ENCODE measurements at places on chromosomes 11 and 22.

- DNase-seq, result no peak
These were observed 301.7 kb downstream of the TMEM135 start for GRCh38 chr11:87339416-87339815.

- DNase-seq, result no peak
These were observed 16.7 kb downstream of the XRRA1 start for GRCh38 chr11:74932169-74932568.

DNA sequence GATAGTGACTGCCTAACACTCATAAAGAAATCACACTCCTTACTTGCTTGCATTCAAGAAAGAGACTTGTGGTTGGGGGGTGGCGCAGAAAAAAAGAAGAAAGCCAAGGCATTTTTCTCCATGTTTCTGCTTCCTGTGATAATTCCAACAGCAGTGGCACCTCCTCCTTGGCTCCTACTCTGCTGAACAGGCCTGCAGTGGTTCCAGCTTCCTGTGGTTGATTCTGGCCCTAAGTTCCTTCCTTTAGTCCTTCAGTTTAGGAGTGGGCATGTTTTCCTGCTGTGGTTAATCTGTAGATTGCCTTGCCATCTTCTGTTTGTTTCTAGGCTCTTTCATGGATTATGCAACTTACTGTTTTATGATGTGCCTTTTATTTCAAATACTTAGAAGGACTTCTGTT is 940.4 kb downstream of the DLG2 start:
- no peak for DNase-seq

DNA sequence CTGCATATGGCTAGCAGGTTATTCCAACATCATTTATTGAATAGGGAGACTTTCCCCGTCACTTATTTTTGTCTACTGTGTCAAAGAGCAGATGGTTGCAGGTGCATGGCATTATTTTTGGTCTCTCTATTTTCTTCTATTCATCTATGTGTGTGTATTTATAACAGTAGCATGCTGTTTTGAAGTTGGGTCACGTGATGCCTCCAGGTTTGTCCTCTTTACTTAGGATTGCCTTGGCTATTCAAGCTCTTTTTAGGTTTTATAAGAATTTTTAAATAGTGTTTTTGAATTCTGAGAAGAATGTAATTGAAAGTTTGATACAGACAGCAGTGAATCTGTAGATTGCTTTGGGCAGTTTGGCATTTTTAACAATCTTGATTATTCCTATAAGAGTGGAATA is 770.6 kb downstream of the CNTN5 start:
- no peak for DNase-seq

DNA sequence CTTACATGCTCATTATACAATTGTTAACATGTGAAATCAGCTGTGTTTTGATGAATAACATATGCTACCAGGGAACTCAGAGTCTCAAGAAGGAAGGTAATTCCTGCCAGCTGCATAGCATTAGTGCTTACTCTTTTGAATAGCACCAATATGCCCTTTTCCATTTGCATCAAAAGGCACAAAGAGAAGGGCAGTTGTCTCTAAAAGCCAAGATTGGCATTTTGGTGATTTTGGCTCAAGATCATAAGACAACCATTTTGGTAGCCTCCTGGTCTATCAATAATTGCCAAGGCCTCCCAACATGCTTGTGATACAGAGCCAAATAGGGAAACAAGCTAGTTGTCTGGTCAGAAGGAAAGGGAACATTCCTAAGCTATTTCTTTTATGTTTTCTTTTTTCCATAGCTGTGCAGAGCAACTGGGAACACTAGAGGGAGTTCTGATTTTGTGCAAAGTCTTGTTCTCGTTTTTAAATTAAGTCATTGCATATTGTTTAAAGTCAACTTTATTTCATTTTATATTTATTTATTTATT is 416.7 kb upstream of the CHORDC1 start:
- DNase-seq, result no peak

DNA sequence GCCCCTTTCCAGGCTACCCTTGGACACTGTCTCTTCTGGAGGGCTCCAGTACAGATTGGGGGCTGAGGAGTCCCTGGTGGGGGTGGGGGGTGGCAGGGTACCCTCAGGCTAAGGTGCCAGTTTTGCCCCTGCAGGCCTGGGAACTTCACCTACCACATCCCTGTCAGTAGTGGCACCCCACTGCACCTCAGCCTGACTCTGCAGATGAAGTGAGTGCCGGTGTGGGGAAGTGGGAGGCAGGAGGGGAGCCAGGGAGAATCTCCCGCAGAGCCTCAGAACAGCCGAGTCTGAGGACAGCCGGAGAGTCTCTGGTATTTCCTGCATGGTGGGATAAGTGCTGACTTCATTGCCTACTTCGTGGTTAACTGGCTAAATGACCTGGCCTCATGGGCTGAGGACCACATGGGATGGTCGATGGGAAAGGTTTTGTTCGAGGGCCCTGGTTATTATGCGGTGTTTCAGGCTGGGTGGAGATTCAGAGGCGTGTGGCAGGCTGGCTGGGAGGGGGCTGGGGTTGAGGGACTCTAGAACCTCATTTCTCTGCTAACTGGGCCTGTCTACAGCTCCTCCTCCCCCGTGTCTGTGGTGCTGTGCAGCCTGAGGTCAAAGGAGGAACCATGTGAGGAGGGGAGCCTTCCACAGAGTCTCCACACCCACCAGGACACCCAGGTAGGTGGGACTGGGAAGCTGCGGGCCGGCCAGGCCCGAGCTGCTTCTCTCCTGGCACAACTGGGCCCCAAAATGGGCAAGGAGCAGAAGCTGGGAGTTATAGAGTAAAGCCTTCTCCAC is 8.5 kb downstream of the TMEM258 start:
- DNase-seq, result no peak

GRCh38 chr11:62025487-62026105 is 58.2 kb upstream of the FTH1 start:
- DNase-seq, result peak; percentile 98

DNA sequence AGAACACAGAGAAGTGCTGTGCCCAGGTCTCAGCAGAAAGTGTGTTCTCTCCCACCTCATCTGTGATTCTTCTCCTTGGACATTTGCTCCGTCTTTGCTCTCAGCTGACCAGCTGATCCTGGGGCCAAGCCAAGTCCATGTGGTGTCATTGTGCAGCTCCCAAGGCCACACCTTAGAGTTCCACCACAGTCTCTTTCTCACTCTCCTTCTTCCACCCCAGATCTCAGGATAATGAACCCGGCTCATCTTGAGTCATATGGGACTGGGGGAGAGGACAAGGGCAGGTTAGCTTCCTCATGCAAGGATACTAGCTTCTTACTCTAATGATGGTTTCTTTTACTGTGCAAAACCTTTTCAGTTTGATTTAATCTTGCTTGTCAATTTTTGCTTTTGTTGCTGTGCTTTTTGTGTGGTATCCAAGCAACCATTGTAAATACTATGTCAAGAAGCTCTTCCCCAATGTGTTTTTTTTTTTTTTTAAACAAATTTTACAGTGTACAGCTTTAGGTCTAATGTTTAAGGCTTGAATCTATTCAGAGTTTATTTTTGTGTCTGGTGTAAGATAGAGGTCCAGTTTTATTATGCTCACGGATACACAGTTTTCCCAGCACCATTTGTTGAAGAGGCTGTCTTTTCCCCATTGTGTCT is 75.0 kb upstream of the OR4B1 start:
- DNase-seq, result no peak

GRCh38 chr11:13923182-13923581 is 39.3 kb upstream of the SPON1 start:
- DNase-seq, result no peak

DNA sequence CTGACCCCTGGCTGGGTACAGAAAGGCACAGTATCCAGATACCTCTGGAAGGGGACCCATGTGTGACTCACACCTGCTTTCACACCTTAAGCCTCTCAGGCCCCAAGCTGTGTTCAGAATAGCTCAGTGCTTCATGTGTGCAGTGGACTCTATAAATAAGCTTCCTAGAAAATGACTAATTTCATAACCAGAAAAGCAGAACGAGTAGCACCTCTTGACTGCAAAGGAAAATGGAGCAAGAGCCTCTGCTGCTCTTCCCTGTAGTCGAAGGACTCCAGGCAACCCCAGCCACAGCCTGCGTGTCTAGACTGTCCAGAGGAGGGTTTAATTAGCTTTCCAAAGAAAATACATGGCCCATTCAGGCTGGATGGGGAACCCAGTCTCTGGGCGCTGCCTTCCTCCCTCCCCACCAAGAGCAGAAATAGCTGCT is 23.1 kb downstream of the PTPN5 start:
- DNase-seq, result no peak

- DNase-seq, result no peak
These were observed 43.1 kb downstream of the PITPNB start for GRCh38 chr22:27875951-27876350.

GRCh38 chr11:762421-763072 is 14.7 kb downstream of the GATD1 start:
- peak; percentile 52 for DNase-seq

DNA sequence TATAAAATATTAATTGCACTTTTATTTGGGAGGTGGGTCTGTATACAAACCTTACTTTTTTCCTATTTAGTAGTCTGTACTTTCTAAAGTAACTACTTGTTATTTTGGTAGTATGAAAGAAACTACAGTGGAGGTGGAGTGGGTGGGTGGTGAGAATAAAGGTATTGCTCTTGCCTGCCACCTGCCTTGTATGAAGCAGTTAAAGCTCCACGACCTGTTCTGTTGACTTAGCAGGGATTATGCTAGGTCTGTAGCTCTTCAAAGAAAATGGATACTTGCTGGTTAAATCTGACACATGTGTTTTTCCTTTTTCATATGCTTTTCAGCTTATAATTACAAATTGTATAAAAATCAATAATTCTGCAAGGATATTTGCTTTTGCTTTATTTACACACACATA is 111.9 kb downstream of the EHF start:
- no peak for DNase-seq

- DNase-seq, result no peak
These were observed 174.1 kb downstream of the CSNK2A3 start for GRCh38 chr11:11178671-11179638.

- no peak for DNase-seq
These were observed 514.7 kb downstream of the CNTN5 start for GRCh38 chr11:99535406-99535805.

- no peak for DNase-seq
These were observed 61.5 kb downstream of the CACNG2 start for GRCh38 chr22:36641902-36642640.

DNA sequence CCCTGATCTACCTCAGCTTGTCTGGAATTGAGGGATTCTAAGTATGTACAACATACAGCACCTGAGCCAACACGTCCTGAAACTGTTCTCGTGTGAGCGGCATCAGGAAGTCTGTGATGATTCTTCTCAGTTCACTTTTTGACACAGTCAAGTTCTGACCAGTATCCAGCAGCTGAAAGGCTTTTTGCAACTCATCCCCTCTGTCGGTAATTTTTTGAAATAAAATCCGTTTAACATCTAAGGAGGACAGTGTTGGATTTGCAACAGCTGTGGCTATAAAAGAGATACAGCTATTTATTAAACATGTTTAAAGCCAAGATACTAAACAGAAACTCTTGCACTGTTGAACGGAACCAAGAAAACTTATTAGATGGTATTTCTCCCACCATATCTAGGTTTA is 39.3 kb downstream of the EFCAB6 start:
- DNase-seq, result no peak

DNA sequence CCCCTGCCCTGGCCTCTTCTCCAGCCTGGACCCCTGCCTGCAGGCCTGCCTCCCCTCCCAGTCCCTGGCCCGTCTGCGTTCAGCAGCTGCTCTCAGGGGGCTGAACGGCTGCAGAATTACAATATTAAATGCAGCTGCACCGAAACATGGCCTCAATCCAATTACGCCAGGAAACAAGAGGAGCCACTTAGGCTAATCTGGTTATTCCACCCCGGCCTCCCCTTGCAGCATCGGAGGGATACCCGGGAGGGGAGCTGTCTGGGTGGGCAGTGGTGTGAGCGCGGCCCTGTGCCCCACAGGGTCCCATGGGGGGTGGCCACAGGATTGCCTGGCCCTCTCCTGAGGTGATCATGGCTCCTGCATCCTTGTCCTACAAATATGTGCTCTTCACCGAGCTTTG is 42.6 kb downstream of the FLRT1 start:
- DNase-seq, result no peak

DNA sequence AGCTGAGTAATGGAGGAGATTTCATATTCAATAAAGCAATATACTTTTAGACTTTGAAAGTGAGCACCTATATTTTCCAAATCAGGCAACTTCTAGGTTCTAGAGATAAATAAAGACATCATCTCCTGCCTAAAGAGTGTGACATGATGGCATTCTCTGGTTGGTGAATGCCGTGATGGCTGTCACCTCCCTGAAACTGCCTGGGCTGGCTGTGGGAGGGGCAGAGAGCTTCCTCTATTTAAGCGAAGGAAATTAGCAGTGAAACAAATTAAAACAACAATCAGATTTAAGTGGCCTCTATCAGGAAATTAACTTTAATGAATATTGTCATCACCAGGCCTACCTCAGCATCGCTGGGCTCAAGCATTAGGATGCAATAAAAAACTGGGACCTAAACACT is 113.9 kb downstream of the ARL14EP start:
- no peak for DNase-seq

- DNase-seq, result no peak
These were observed 39.8 kb downstream of the CHST1 start for GRCh38 chr11:45625611-45626010.

DNA sequence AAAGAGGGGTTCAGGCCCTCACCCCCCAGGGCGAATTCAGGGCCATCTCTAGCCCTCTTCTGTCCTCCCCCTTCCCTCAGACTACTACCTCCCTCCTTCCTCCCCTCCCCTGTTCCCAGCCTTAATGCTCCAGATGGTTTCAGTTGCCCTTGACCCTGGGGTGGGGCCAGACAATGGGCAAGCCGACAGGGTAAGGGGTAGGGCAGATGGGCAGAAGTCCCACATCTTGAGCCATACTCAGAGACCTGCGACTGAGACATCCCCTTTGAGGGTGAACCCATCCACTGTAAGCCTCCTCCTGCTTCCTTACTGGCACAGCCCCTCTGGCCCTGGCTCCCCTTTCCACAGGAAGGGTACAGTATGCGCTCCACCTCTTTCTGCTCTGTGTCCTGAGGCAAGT is 1.9 kb downstream of the RHBDD3 start:
- DNase-seq, result no peak

DNA sequence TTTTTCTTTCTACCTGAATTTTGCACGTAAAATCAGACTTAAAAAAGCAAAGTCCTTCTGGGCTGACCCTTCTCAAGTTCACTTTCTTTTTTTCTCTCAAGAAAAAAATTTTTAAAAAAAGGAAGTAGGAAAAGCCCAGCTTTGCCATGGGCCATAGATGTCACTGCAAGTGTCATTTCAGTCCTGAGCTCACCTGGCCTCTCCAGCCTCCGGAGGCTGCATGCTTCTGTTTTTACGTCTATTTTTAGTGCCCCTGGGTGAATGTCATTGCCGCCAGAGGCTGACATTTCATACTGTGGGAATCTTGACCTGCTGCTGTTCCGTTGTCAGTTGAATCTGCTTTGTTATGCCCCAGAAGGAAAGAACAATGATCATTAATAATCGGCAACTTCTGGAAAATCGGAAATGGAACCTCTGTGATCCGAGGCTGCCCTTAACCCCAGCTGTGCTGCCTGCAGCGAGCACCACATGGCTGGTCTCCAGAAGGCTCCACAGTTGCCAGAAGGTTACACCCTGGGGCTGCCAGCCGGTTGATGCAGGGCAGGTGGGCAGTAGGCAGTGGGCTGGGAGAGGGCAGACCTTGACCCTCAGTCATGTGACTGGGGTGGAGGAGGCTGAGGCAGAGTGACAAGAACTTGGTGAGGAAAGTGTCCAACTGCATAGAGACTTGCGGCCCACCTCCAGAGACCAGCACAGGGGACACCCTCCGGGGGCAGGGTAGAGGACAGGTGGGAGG is 16.7 kb upstream of the MYEOV start:
- no peak for DNase-seq

GRCh38 chr11:47560426-47560825 is 5.0 kb upstream of the PTPMT1 start:
- DNase-seq, result no peak
